CMK (cell line): ENCODE measurements at places on chromosomes 6 and 20.

GRCh38 chr6:81561071-81561564 lies 191.4 kb downstream of the TENT5A start:
- DNase-seq: no peak

- no peak for DNase-seq
These were observed 100.3 kb downstream of the EDN3 start for GRCh38 chr20:59400708-59401107.

GRCh38 chr20:63219866-63220521 lies 4.1 kb upstream of the YTHDF1 start:
- DNase-seq: no peak

DNA sequence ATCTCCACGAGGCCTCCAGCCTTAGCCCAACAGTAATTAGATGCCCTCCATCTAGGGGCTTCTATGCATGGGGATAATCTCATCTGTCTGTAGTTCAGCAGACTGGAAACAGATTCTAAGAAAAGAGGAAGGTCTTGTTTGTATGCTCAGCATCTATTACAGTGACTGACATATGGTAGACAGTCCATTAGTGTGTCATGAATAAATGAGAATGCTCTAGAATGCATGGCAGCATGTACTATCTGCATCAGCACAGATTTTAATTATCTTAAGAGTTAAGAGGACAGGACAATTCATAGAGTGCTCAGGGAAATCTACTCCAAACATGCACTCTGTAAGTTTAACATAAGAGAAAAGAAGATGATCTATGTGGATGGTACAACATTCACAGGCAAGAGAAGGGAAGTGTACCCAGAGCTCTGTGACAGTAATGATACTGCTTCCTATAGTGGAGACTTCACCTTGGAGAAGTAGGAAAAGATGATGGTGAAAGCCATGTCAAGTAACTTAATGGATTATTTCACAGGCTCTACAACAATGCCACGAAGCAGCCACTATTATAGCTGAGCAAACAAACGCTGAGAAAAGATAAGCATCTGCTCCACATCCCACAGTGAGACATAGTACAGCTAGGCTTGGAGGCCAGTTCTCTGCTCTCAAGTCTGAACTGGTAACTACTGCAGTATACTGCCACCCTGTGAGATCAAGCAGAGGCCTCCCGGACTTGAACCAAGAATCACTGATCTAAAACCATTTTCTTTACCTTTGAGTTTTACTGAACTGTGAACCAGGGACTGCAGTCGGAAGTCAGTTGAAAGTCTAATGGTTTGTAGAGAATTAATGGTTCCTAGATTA lies 309.2 kb upstream of the SPTLC3 start:
- DNase-seq: no peak

DNA sequence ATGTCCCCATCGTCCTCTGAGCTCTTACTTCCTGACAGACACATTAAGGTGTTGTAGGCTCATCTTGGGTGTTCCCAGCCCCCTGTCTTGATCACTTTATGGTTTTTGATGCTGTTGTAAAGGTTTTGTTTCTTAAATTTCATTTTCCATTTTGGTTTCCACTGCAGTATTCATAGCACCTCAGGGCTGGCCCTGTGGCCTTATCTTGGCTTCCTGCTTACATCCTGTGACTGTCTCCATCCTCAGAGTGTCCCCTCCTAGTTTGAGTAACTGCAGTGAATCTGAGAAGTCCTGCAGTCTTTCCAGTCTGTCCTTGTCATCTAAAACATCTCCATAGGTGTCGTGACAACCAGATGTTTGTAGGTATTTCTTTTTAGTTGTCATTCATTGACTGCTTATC lies 50.9 kb downstream of the JARID2 start:
- no peak for DNase-seq

- DNase-seq: no peak
These were observed 113.6 kb upstream of the PLEKHG1 start for GRCh38 chr6:150486048-150486447.

- no peak for DNase-seq
These were observed 225.0 kb upstream of the TENT5A start for GRCh38 chr6:81977486-81977885.

GRCh38 chr6:44593539-44593944 lies 206.0 kb downstream of the CDC5L start:
- DNase-seq: peak; percentile 36

DNA sequence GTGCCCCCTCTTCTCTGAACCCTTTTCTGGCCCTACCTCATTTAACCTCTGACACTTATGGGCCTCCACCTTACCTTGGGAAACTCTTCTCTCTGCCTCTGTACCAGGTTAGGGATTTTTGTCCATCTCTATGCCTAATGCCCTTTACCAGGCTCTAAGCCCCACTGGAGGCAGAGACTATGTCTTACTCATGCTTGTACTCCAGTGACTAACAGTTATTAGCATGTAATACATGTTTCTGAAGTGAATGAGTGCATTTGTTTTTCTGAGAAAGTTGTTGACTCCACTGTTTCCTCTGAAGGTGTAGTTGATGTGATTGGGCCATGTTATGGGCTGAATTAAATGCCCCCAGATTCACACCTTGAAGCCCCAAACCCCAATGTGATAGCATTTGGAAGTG lies 234.3 kb downstream of the PACRG start:
- DNase-seq: no peak

- no peak for DNase-seq
These were observed 72.8 kb upstream of the PAX1 start for GRCh38 chr20:21632735-21633053.

GRCh38 chr6:498795-499231 lies 107.3 kb downstream of the IRF4 start:
- DNase-seq: no peak

DNA sequence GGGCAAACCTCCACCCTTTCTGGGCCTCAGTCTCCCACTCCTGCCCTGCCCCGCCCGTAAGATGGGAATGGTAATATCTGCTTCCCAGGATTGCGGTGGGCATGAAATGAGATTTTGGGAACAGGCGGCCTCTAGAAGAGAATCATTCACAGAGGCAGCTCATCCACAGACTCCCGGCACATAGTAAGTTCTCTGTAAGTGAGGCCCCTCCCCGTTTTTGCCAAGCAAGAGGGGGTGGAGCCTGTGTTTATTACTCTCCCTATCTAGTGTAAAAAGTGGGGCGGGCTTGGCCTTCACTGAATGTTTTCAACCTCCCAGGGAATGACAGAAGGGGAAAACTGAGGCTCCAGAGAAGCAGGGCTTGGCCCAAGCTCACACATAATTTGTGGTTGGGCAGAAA lies 20.0 kb downstream of the SUN5 start:
- no peak for DNase-seq
